ENCODE measurements at places on chromosomes 5 and 9.
A peak's percentile ranks its signal among the peaks of the same experiment; 100 is the strongest.

GRCh38 chr5:56211298-56211865 lies 21.7 kb downstream of the ANKRD55 start:
- no peak for DNase-seq

- DNase-seq, result no peak
Observed at GRCh38 chr5:37619353-37619752, 220.5 kb downstream of the GDNF start.

DNA sequence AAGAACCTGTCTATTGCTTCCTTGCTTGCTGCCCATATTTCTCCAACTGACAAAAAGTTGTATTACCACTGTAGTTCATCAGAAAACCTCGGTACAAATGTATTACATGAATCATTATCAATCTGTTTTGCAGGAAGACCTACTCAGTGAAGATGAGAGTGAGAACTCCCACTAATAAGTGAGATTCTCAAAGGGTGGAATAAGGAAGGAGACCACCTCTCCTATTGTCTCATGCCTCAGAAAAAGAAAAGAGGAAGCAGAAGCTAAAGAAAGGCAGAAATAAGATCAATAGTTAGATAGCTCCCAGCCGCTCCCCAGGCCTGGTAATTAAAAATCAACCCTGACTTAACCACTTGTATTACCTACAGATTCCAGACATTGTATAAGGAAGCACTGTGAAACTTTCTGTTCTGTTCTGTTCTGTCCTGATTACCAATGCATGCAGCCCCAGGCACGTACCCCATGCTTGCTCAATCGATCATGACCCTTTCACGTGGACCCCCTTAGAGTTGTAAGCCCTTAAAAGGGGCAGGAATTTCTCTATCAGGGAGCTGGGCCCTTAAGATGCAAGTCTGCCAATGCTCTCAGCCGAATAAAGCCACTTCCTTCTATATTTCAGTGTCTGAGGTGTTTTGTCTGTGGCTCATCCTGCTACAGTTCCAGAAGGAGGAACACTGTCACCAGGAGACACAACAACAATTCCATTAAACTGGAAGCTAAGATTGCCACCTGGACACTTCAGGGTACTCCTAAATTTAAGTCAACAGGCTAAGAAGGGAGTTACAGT lies 152.5 kb upstream of the COX7C start:
- DNase-seq, result no peak

DNA sequence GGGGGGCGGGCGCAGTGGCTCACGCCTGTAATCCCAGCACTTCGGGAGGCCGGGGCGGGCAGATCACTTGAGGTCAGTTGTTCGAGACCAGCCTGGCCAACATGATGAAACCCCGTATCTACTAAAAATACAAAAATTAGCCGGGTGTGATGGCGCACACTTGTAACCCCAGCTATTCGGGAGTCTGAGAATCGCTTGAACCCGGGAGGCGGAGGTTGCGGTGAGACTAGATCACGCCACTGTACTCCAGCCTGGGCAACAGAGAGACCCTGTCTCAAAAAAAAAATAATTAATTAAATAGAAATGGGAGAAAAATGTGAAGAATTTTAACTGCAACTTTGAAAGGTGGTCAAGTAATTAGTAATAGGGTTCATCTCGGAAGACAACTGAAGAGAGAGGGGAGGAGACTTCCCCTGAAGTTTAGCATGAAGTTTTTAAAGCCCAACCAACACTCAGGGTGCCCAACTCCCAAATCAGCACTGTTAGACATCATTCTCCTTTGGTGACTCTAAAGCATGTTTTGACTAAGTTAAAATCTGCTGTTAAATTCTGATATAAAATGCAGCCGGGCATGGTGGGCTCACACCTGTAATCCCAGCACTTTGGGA lies 1.4 kb upstream of the CSNK1A1 start:
- DNase-seq, result no peak

DNA sequence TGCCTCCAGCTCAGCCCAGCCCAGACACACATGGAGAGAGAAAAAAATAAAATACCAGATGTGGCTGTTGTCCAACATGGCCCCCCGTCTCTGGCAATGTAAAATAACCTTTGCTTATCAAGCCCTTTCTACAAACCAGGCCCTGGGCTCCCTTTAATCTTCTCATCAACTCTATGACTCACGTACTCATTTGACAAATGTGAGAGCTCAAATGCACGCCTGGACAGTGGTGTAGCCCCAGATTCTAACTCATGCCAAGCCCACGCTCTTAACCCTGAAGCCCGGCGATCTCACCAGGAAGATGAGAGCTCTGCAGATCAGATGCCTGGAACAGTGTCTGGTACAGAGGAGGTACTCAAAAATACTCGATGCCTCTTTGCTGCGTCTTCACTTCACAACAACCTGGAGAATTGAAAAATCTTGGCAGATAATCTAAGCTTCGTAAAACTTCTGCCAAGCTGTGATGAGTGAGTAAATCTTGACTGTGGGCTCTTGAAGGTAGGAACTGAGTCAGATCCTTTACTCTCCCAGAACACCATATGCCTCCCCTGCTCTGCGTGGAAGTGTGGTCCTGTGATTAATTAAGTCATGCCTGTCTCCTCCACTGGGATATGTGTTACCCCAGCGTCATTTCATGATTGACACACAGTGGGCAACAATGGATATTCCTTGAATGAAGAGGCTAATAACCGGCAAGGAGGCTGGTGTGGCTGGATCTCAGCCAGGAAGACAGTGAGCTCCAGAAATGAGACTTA lies 102.0 kb upstream of the FSTL4 start:
- peak; percentile 21 for DNase-seq

DNA sequence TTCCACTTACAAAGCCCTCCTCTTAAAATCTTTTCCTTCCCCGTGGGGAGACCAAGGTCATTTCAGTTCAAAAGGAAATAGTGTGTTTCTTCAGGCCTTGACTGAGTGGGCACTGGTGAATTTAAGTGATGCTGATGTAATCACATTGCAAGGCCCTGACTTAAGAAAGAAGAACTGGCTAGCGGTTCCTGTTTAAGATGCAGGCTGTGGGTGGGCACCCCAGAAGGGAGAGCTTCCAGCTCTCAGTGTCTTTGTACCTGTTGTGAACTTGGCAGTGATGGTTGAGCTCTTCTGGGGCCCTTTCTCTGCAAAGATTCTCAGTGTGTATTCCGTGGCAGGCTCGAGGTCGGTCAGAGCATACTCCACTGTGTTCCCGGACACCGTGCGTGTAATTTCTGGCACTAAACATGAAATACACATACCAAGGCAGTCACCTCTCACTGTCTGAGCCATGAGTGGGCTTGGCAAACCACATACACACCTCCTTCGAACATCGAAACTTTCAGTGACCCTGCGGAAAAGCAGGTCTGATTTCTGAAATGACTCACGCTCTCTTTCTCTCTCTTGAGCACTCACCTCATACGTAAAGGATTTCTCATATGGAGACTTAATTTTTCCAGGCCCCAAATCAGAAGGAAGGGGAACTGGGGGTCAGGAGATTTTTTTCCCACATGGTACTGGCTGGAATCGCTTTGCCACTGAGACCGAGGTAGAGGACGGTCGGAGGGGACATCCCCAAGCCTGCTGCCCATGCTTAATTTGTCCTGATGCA lies 81.9 kb downstream of the TNC start:
- DNase-seq, result no peak
